Activated T-helper 2 cell treated with anti-CD3 and anti-CD28 coated beads, Interferon-gamma antibody, Interleukin-2, Interleukin-4, amounts not matched to agents 10 μg/mL and 5 μg/mL and 100 μg/mL, durations not matched to agents 14 hours and 24 hours and 36 hours (primary cell): ENCODE measurements at places on chromosomes 4 and X. TPM values are rescaled to one million over a fixed set of nuclear protein-coding genes. Genes with fewer than 3 reads are reported as not detected.

GRCh38 chr4:182801636-182802035, 115.5 kb downstream of the DCTD start:
- DNase-seq: no peak

Gene SERPINA7
- not detected in 2 replicates for total RNA-seq

Gene UBE2A
- 60.6 and 61.6 TPM in 2 replicates for total RNA-seq

GRCh38 chr4:55500072-55500471, 46.6 kb downstream of the CLOCK start:
- no peak for DNase-seq

DNA sequence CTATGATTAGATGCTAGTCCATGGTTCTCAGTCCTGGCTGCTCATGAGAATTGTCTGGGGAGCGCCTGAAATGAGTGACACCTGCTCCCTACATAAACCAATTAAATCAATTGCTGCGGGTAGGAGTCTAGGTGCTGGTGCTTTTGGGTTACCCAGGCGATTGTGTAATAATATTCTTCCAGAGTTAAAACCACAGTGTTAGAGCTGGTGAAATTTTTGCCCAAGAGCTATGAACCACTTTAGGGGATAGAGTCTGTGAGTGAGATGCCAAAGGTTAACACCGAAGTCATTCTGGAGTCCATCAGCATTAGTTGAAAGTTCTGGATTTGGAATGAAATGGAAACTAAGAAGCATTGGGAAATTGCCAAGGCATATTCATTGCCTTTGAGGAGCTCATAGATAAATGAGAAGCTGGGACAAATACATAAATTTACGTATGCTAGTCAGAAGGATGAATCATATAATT, 15.3 kb downstream of the PDK3 start:
- DNase-seq: no peak

DNA sequence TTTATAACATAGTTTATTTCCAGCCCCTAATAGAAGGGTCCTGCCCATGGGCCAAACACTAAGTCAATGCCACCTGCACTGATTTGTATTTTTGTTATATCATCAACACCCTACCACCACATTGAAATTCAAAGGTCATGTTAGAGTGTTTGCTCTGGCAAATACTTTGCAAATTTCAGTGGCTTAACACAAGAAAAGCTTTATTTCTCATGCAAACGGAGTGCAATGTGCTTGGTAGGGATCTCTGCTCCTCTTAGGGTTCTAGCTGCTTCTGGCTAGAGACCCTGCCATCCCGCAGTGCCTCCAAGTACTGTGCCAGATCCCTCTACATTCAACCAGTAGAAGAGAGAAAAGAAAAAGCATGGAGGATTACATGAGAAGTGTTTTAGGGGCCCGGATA, 230.8 kb upstream of the TET2 start:
- DNase-seq: no peak

- no peak for DNase-seq
These were observed 38.7 kb upstream of the GATB start for GRCh38 chr4:151799417-151800012.

DNA sequence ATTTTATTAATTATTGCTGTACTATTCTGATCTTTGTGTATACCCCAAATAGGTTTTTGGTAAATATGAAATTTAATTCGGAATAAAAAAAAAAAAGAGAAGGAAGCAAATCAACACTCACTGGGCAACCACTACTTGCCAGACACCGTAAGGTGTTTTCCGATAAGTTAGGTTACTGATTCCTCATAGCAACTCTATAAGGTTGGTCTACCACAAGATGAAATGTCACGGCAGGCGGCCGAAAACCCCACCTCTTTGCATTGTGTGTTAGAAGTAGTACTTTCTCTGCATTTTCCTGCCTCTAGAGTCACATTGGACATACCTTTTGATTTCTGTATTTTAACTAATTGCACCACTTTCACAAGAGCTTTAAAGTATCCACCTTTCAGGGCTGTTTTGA, 44.5 kb upstream of the RASGEF1B start:
- DNase-seq: no peak

DNA sequence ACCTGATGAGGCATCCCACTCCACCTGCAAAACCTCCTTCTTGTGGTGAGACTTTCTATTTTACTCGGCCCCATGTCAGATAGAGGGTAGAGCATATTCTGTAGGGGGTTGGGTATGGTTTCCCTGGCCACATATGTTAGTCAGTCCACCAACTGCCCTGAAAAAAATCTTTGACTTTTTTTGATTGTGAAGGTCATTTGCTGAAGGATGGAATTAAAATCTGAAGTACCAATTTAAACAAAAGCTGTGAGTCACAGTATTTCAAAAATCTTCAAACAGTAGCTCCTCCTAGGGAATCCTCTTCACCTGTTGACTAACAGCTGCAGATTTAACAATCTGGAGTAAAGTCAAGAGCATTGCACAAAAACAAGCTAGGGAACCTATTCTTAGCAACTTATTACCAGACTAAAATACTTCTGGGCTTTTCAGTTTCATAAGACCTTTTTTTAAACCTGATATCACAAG, 8.0 kb upstream of the CCDC110 start:
- no peak for DNase-seq

Gene SMIM10
- 1.8 and 1.9 TPM in 2 replicates for total RNA-seq

Gene SMR3B
- total RNA-seq: not detected in 2 replicates

- no peak for DNase-seq
These were observed 43.5 kb downstream of the FMR1NB start for GRCh38 chrX:148024425-148025148.

GRCh38 chr4:37236165-37236564, 8.4 kb upstream of the NWD2 start:
- no peak for DNase-seq

GRCh38 chr4:26140150-26140898, 180.5 kb upstream of the RBPJ start:
- DNase-seq: no peak

Gene GAGE12E
- total RNA-seq: not detected in 2 replicates

DNA sequence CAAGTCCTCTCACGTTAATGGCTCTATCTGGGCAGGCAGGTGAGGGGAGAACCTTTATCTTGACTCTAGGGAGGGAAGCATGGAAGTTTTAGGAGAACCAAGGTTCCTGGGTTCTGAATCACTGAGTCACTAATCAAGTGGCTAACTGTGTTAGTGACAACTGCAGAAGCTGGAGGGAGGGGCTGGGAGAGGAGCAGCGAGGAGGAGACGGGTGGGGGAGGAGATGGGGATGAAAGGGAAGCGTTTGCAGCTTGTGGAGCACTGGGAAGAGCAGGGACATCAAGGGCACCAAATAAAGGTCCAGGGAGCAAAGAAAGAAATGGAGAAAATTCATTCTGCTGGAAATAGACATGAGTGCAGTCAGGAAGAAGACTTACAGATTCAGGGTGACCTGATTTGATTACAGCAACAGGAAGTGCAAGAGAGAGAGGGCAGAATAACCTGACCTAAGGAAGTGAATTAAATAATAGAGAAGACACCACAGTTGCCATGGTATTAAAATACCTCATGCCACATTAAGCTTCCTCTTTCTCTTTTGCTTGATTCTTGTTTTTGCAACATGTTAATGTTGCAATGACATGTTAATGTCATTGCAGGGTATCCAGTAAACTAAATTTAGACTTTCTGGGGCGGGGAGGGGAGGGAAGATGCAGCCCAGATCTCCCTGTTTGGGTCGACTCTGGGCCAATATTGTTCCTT, 4.5 kb upstream of the SETD7 start:
- no peak for DNase-seq

DNA sequence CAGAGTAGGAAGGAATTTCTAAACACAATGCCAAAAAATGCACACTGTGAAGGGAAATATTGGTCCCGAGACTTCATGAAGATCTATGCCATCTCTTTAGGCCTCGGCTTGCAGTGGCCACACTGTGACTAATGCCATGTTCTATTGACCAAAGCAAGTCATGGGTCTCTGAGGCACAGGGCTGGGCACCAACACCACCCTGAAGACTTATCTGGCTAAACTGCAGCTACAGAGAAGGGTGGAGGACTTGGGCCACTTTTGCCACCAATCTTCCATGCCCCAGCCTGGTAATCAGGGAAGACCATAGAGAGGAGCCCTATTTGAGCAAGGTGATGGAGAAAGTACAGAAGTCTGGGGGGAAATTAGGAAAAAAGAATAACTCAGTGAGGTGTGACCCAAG, 42.1 kb downstream of the HMX1 start:
- no peak for DNase-seq

Gene IL3RA
- total RNA-seq: 6.8 and 7.4 TPM in 2 replicates

Gene DCAF4L1
- 0.11 and 0.18 TPM in 2 replicates for total RNA-seq

GRCh38 chr4:89129080-89129640, 17.8 kb downstream of the TIGD2 start:
- DNase-seq: no peak

DNA sequence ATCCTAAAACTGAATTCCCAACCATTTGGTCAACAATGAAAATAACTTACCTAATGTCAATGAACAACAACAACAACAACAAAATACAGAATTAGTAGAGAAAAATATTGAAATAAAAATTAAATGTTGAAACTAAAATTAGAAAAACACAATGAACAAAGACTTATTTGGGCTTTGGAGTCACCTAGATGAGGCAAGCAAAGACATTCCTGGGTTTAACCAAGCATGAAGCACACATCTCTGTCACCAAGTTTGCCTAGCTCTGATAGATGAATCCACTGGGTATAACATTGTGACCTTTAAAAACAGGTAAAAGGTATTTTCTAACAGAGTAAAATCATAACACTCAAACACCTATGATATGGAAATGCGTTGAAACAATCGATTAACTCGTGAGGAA, 13.2 kb upstream of the SYTL5 start:
- DNase-seq: no peak

Gene PDZD4
- 0.23 and 0.91 TPM in 2 replicates for total RNA-seq

DNA sequence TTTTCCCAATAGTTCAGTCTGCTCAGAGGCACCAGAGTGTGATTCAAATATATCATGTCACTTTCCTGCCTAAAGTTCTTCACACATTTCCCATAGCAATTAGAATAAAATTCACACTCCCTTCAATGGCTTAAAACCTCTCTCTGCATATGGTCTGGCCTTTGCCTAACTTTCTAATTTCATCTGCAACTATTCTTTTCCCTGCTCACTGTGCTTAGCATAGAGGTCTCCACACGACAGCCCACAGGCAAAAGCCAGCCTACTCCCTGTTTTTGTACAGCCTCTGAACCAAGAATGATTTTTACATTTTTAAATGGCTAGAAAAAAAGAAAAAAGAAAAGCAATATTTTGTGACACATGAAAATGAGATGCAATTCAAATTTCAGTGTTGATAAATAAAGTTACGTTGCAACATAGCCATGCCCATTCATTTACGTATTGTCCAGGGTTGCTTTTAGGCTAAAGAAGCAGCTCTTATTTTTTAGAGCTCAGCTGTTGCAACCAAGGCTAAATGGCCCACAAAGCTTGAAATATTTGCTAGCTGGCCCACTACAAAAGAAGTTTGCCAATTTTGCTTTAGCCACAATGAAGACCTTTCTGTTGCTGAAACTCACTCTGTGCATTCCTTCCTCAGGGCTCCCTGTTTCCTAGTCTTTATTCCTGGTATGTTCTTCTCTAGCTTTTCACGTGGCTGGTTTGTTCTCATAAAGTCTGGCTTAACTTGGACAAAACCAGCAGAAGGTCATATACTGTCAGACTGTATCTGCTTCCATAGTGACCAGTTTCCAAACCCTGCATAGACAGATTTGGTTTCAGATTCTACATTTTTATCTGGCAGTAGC, 26.6 kb upstream of the IRF2 start:
- no peak for DNase-seq

- DNase-seq: no peak
These were observed 36.3 kb downstream of the IL21 start for GRCh38 chr4:122584519-122584918.

DNA sequence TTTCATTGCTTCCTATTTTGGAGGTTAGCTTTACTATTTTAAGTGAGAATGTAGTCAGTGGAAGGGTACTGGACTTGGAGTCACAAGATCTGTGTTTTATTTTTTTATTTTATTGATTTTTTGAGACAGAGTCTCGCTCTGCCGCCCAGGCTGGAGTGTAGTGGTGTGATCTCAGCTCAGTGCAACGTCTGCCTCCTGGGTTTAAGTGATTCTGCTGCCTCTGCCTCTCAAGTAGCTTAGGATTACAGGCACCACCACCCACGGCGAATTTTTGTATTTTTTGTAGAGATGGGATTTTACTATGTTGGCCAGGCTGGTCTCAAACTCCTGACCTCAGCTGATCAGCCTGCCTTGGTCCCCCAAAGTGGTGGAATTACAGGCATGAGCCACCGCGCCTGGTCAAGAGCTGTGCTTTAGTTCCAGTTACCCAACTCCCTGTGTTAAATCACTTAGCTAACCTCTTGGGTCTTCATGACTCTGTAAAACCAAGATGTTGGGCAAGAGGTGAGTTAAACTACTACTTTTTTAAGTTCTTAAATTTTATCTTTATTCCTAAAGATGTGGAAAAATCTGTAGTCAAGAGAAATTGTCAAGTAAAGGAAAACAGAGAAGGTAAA, 11.2 kb downstream of the USP9X start:
- DNase-seq: no peak

GRCh38 chrX:135740681-135741149, 27.3 kb downstream of the CT45A1 start:
- peak; percentile 13 for DNase-seq

DNA sequence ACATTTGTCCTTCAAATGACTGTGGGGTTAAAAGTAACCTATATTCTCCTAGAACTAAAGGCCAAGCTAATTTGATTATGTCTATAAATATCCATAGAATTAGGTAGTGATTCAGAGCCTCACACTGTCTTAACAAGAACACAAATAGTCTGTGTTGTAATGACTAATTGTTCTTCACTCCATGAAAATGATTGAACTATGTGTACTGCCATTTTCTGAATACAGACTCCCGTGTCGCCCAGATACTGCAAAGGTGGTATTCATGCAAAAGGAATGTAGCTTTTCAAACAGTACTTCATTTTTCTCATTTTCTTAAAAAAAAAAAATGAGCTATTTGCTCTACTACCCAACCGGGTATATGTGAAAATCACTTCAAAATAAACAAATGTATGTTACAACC, 11.3 kb upstream of the PHKA2 start:
- DNase-seq: no peak

- DNase-seq: no peak
These were observed 15.0 kb downstream of the SCARB2 start for GRCh38 chr4:76198411-76199237.

GRCh38 chrX:9729171-9729885, 36.3 kb downstream of the GPR143 start:
- no peak for DNase-seq

DNA sequence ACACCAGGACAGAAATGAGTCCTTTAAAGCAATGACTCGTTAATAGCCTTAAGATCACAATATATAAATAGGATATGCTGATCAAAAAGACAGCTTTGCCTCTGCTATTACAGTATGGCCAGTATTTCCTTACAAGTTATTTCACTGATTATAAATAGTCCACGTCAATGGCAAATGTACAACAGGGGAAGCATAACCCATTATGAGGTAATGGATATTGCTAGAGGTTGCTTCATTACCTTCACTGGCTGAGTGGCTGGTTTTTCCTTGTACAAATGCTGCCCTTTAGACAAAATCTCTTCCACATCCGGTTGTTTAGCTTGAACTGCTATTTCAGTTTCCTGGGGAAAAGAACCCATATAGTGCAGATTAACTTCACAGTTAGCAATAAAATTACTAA, 764.6 kb upstream of the FTHL17 start:
- DNase-seq: no peak
